ENCODE measurements at places on chromosomes 7 and 10.

- no peak for DNase-seq
Measured at GRCh38 chr10:58158806-58159205, 108.9 kb downstream of the IPMK start.

DNA sequence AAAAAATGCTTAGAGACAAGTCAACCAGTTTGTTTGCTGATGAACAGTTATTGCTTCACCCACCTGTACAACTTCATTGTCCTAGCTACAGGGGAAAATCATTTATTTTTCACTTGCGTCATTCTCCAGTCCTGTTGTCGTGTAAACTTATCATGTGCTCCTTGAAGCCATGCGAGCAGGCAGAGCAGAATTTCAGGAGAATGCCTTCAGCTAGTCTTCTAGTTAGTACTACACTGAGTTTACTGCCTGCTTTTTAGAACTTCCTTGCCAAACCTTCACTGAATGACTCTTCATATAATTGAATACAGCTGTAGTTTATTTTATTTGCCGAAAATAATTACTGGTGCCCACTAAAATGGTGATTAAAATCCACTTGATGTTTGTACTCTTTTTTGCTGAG lies 15.6 kb downstream of the RPA3 start:
- DNase-seq: no peak

GRCh38 chr7:33185786-33186185 lies 56.4 kb downstream of the BBS9 start:
- DNase-seq: peak; percentile 79

- DNase-seq: no peak
Measured at GRCh38 chr10:29921071-29921446, 138.3 kb downstream of the JCAD start.

- DNase-seq: no peak
Measured at GRCh38 chr10:110802551-110803238, 69.0 kb upstream of the PDCD4 start.

GRCh38 chr10:131162866-131163843 lies 148.4 kb downstream of the TCERG1L start:
- no peak for DNase-seq

- no peak for DNase-seq
Measured at GRCh38 chr7:101947899-101948298, 130.5 kb downstream of the CUX1 start.

DNA sequence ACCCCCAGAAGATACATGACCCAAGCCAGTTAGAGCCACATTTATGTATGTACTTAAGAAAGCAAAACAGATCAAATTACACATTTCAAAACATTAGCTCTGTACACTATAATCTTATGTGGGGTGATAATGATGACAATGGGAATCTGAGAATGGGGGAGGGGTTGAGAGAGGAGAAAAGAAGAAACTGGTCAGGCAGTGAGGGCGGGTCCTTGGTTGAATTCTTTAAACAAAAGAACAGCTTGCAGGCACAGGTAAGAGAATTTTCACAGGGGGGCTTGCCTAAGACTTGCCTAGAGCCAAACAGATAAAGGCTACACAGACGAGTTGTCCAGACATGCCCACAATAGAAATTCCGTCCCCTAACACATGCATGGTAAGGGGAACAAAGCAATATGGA lies 76.8 kb upstream of the PTER start:
- no peak for DNase-seq

DNA sequence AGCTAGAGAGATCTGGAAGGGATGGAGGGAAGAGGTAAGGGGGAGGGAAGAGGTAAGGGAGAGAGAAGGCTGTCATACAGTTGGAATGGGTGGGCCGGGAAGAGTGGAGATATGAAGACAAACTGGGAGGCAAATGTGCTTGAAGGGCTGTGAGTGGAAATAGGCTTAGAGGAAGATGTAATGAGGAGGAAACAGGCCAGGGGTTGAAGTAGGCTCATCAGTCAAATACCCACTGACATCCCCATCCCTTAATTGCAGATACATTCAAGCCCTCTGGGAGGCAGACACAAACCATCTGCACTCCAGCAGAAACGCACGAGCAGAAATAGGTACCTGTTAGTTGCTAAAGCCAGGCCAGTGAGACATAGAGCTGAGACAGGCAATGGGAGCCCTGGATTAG lies 2.1 kb downstream of the SYNPO2L start:
- DNase-seq: peak; percentile 79

- peak; percentile 69 for DNase-seq
Measured at GRCh38 chr7:50068850-50069551, 24.0 kb downstream of the ZPBP start.

GRCh38 chr7:54738737-54739136 lies 20.3 kb downstream of the SEC61G start:
- no peak for DNase-seq

DNA sequence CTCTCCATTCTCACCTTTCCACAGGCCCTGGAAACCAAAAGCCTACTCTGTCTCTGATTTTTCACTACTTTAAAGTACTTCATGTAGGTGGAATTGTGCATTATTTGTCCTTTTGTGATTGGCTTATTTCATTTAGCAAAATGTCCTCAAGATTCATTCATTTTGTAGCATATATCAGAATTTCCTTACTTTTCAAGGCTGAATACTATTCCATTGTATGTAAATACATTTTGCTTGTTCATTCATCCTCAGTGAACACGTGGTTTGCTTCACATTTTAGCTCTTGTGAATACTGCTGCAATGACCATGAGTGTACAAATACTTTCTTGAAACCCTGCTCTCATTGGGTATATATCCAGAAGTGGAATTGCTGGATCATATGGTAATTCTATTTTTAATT lies 8.8 kb downstream of the C1GALT1 start:
- no peak for DNase-seq

Data from Karpas-422 (cell line).